ENCODE measurements at places on chromosomes 12 and 14.

- DNase-seq, result peak; percentile 29
Observed at GRCh38 chr14:75711105-75711795, 50.2 kb downstream of the TTLL5 start.

GRCh38 chr14:71586131-71586897 lies 345.9 kb upstream of the RGS6 start:
- no peak for DNase-seq

- DNase-seq, result no peak
Observed at GRCh38 chr14:93049867-93050331, 65.8 kb downstream of the ITPK1 start.

DNA sequence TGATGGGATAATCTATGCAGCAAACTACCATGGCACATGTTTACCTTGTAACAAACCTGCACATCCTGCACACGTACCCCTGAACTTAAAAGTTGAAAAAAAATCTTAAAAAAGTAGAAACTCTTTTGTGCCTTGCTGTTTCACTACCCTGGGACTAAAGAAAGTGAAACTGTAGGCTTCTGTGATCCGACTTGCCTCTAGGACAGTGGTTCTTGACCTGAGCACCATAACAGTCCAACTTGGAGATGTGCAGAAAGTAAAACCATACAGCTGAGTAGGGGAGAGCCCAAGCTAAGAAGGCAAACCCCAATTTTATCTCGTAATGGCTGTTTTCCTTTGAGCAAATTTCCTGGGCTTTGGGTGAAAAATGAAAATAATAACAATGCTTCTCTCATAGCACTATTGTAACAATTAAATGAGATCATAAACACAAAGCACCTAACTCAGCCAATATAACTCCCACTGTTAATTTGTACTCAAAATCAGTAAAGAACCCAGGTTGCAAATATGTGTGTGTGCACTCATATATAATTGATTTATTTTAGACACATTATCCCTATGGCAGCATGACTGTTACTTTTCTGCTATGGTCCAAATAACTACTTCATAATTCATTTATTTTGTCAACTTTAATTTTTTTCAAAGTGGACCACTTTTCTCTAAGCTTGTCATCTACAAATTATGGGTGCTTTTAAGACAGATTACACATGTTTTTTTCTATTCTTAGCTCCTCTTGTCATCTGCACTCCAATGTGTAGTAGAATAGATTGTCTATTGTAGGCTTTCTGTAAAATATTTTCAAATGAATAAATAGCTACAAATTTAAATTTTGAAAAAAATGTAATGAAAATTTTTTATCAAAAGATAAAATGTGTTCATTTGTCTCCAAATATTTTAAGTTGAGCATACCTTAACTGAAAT lies 334.9 kb downstream of the BTG1 start:
- DNase-seq, result no peak

- no peak for DNase-seq
Observed at GRCh38 chr12:25135531-25136154, 59.3 kb downstream of the DNAI7 start.

- DNase-seq, result no peak
Observed at GRCh38 chr14:90317286-90317685, 14.5 kb downstream of the NRDE2 start.

DNA sequence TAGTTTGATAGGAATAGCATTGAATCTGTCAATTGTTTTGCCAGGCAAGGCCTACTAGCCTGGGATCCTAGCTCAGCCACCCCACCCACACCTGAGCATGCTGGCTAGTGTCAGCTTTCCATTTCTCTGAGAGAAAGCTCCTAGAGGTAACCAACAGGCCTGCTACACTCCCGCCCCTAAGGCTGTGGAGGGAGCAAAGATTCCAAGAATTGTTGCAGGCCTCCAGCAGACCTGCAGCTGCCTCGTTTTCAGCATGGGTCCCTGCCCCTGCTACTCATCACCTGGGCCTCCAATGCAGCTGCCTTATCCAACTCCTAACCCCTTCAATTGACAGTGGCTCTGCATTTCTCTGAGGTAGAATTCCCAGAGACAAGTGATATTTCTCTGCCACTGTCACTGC lies 852.4 kb upstream of the MDGA2 start:
- no peak for DNase-seq

GRCh38 chr12:41576925-41577324 lies 388.8 kb downstream of the PDZRN4 start:
- no peak for DNase-seq
